ENCODE measurements at places on chromosomes 16 and 17. TPM values are rescaled to one million over a fixed set of nuclear protein-coding genes. Genes with fewer than 3 reads are reported as not detected.

CA7 gene
- total RNA-seq, result not detected

KRT33A gene
- total RNA-seq, result not detected

SLFN14 gene
- total RNA-seq, result 0.18 TPM

PRCD gene
- total RNA-seq, result 1.8 TPM

TMEM100 gene
- total RNA-seq, result 0.12 TPM

TP53TG3B gene
- total RNA-seq, result not detected

RPL26 gene
- total RNA-seq, result 3,740 TPM

DNA sequence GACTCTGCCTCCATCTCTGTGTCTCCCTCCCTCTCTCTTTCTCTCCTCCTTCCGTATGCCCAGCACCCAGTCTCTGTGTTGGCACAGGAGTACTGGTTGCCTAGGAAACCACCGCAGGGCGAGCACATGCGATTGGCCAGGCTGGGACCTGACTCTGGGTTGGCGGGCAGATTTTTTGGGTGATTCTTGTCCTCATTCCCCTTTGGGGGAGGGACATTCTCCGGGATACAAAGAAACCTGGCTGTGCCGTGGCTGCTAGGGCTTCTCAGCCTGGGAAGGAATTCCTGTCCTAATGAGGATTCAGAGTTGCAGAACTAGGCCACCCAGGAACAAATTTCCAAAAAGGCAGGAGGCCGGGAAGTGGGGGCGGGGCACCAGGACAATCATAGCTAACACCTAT is 168.9 kb downstream of the SHISA9 start:
- DNase-seq, result no peak

DNA sequence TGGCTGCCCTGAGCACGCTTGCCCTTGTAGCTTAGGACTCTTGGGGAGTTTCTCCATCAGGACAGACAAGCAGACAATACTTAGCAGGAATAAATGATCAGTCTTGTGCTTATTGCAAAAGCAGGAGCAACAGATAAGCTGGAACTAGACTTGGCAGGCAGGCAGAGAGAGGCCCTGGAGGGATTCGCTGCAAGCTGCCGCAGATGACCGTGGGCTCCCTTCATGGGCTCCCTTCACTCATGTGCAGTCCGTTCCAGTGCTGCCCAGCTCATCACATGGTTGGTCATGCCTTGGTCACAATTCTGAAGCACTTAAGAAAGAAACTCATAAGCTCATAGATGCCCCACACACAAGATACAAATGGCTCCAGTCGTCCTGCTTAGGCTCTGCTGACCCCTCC is 2.4 kb upstream of the SLC5A10 start:
- no peak for DNase-seq

DNA sequence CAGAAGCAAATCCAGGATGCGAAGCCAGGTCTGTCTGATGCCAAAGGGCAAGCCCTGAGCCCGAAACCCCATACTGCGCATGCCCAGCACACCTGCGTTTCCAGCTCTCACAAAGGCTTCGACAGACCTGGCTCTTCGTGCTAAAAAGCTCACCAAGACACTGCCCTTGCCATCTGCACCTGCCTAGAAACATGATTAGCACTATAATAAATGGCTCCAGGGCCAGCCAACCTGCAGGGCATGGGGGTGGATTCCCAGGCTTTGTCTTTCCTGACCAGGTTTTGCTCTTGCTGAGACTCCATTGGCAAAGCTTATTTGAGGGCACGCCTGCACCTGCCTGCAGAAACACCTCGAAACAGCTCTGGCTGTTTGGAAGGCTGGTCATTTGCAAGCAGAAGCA is 14.4 kb upstream of the PLD6 start:
- DNase-seq, result no peak

DNA sequence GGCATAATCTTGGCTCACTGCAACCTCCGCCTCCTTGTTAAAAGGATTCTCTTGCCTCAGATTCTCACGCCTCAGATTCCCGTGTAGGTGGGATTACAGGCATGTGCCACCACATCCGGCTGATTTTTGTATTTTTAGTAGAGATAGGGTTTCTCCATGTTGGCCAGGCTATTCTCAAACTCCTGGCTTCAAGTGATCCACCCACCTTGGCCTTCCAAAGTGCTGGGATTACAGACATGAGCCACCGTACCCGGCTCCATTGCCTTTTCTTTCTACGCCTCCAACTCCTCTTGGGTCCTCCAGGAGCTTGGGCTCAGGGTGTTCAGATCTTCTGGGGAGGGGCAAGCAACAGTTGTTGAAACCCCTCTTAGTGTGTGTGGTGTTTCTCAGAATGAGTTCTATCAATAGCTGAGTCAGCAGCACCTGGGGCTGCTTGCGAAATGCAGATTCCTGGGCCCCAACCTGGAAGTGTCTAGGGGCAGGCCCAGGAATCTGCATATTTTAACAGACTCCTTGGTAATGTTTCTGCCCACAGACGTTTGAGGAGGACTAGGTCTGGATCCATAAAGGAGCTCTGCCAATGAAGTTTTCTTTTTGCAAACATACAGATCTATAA is 31.4 kb downstream of the SEC14L5 start:
- DNase-seq, result no peak

DNA sequence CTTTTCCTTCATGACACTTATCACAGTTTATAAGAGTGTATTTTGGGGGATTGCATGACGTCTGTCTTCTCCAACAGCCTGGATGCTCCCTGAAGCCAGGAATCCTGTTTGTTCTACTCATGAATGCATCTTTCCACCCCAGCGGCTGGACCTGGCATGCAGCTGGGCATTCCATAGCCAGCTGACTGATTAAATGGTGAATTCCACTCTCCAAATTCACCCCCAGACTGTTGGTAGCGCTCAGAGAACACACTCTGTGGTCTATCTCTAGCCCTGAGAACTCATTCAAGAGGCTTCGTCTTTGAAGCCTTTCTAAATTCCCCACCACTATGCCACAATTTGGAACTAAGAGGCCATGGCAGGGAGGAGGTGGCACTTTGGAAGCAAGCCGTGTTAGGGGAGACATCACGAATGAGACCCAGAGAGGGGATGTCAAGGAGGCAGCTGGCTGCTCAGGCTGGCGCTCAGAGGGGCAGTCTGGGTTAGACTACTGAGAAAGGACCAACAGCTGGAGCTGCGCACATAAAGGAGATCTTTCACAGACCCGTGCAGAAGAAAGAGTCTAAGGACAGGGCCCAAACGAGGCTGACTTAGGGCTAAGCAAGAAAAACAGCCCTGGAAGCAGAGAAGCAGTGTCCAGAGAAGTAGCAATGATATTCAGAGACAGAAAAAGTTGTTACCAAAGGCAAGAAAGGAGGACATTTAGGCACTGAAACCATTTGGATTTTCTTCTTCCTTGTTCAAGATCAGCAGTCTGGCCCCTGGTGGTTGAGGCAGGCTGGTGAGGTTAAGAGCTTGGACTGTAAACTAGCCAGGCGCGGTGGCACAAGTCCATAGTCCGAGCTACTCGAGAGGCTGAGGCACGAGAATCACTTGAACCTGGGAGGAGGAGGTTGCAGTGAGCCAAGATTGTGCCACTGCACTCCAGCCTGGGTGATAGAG is 42.4 kb upstream of the ZNF629 start:
- no peak for DNase-seq

GRCh38 chr17:28466521-28467048 is 6.9 kb upstream of the SLC13A2 start:
- DNase-seq, result no peak

- no peak for DNase-seq
Measured at GRCh38 chr16:88303890-88304819, 78.6 kb upstream of the ZNF469 start.

DNA sequence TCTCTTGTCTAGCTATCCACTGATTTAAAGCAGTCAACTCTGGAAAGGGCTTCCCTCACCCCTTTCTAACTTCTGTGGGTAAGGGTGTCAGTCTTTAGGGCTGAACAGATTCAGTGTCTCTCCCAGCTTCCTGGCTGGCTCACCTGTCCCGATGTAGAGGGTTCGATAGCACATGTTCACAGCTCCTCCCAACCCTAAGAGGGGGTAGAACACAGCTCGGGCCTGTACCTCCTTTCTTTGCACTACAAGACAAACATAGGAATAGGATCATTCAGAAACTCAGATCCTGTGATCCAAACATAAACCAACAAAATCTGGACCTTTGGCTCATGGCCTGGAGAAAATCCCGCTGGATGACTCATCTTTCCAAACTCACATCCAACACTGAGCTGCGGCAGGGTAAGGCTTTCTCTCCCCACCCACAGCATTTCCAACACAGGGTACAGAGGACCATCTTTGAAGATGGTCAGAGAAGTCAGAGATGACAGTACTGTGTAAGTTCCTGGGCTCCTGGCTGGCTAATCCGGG is 5.8 kb upstream of the DHRS13 start:
- no peak for DNase-seq

DNA sequence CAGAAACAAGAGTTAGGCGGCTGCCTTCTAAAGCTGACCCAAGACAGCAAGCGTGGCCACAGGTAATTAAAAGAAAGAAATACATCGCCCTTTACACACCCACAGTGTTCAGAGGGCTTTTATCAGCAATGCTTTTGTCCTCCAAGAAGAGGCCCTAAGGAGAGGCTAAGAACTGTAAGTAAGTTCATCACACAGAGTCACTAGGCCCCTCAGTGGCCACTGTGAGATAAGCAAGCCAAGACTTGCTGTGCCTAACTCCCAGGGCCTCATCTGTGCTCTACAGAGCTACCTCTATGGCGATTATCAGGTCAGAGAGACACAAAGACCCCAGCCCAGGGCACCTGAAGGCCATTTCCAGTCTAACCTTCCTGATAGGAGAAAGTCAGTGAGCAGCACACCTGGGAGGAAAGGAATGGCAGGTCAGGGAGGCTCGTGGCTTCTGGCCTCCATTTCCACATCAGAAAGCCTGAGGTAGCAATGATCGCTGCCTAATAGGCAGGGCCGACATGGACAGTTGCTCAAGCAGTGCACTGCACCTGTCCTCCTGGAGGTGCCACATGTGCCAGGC is 545.2 kb upstream of the CDH11 start:
- no peak for DNase-seq

- DNase-seq, result no peak
Measured at GRCh38 chr17:10724546-10725195, 5.2 kb downstream of the TMEM220 start.

- no peak for DNase-seq
Measured at GRCh38 chr17:55584861-55585260, 73.6 kb upstream of the SMIM36 start.

GRCh38 chr16:74296104-74296431 is 546 bp upstream of the PSMD7 start:
- DNase-seq, result no peak

DNA sequence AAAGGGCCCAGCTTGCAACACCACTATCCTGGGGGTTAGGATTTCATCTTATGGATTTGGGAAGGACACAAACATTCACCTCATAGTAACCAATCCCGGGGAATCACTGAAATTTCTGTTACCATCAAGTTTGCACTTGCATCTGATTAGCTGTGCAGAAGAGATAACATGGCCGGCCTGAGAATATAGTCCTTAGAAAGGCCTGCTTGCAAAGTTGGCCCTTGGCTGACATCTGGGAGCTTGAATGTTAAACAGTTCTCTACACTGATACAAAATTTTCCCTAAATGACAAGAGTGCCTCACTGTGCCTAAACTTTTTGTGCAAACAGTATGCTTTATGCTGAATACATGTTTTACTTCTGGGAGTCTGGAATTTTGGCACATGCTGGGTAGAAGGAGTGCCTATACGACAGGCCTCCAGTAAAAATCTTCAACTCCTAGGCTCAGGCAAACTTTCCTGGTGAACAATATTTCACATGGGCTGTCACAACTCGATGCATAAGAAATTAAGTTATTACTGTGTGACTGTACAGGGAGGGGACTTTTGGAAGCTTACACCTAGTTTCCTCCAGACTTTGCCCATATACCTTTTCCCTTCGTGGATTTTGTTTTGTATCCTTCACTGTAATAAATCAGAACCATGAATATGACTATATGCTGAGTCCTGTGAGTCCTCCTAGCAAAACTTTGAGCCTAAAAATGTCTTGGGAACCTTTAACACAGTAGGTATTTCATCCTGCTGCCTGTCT is 31.3 kb downstream of the TBC1D3B start:
- no peak for DNase-seq

- DNase-seq, result no peak
Measured at GRCh38 chr16:55502801-55503366, 6.0 kb upstream of the LPCAT2 start.

DNA sequence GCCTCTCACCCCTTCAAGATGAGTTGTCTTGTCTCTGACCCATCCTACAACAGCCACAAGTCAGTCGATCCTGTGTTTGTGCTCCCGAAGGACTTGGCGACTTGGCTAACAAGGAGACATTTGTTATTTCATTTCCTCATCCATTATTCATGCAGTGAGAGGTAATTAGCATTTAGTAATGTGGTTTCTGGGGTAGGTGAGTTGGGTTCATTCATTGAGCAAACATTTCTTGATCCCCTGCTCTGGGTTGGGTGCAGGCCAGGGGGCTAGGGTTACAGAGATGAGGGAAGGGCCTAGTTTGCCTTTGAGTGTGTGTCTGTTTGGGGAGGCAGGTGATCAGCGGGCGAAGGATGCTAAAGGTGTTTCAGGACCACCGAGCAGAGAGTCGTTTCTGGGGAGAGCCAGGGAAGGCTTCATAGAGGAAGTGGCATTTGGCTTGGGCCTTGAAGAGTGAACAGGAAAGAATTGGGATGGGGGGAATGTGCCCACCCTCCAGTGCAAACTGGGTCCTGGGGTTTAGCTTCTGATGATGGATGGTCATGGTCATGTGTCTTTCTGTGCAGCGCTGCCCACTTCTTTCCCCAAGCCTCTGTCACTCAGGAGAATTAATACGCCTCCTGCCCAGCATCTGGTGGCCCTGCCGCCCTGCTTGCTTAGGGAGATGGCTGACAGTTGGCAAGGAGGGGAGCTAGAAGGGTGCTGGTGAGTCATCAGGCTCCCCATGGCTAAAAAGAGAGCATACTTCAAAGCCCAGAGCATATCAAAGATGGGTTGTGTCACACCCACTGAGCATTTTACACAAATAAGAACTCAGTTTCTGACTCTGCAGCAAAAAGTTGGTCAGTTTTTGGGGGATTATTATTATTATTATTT is 38.5 kb downstream of the MSI2 start:
- no peak for DNase-seq

GRCh38 chr16:7571366-7571765 is 238.7 kb downstream of the RBFOX1 start:
- DNase-seq, result no peak

GRCh38 chr17:77882040-77882439 is 76.5 kb upstream of the TNRC6C start:
- no peak for DNase-seq

All from glomerular endothelial cell (primary cell).